ENCODE measurements at places on chromosomes 7 and 10.

DNA sequence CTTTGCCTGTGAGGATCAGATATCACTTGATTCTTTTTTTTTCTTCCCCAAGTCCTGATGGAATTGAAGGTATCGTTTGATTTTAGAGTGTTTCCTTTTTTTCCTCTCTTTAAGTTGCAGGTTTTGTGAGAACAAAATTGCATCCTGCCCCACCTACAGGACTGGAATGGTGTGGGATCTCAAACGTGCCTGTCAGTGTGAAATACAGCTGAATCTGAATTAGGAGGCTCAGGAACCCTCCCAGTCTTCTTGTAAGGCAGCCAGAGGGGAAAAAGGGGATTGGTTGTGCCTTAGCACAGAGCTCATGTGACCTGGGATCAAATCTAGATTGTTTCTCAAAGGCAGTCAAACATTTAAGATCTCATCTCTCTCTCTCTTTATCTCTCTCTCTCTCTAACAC, 32.7 kb upstream of the KLHL7 start:
- no peak for DNase-seq

GRCh38 chr7:23055582-23056178, 41.8 kb upstream of the HYCC1 start:
- peak; percentile 79 for DNase-seq

DNA sequence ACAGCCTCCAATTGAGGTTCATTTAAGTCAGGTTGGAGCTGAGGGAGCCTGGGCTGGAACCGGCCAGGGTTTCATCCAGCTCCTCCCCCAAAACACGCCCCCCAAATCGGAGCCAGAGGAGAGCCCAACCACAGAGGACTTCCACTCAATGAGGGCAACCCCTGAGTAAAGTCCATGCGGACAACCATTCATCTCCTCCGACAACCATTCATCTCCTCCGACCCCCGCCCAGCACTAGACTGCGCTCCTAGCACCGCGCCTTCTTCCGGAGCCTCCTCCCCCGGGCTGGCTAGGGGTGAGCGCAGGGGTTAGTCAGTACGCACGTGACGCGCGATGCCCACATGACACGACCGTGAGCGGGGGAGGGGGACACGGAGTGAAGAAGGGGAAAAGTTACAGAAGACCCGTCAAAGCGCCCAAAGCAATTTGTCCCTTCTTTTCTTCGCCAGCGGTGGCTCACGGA, 1.4 kb downstream of the MAGI2 start:
- DNase-seq: peak; percentile 95

- DNase-seq: no peak
Measured at GRCh38 chr10:6027929-6028328, 34.2 kb downstream of the IL2RA start.

- DNase-seq: no peak
Measured at GRCh38 chr10:101941871-101942270, 98.3 kb upstream of the KCNIP2 start.

DNA sequence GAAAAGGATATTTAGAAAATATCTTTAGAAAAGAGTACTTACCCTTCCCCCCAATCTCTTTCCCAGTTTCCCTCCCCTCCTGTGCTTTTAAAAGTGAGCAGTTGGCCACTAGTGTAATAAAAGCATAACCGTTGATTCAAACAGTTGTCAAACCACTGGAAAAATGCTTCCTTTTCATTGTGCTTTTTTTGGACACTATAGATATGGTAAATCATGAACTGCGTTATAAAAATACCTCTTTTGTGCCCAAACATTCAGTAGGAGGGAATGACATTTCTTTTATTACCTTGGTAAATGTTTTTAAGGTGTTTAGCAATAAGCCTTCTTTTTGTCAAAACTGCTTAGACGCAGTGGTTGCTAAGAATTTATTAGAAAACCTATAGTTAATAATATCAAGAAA, 232.4 kb downstream of the SLC25A13 start:
- DNase-seq: no peak

DNA sequence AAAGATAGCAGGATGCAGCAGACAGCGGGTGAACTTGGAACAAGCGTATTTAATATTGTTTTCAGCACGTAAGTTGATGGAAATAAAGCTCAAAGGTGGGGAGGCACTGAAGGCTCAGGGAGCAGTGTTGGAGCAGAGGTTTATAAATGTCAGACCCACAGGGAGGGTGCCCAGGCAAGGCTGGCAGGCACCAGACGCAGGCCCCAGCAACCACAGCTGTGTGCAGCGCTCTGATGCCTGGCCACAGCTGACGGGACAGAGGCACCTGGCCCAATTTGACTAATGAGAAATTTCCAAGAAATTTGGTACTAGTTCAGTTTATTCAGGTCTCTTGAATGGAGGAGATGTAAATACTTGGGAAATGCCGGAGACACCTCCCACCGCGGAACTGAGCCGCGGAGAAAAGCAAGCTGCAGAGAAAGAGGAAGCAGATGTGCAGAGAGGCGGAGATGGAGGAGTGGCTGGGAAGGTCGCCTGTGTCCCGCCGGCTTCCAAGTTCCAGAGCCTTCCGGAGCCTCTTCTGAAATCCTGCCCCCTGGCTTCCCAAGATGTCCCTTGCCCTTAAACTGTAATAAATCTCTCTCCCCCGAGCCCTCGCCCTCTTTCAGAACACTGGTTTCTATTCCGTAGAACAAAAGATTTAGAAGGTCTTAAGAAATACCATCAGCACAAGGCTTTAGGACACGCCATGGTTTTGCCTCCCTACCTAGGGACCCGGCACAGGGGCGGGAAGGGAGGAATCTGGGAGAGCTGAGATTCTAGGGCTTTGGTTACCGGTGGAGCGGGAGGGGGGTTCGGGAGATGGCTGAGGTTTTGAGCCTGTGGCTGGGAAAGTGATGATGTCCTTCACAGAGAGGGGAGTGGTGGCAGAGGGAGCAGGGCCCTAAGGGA, 38.4 kb upstream of the PLXNA4 start:
- peak; percentile 7 for DNase-seq

DNA sequence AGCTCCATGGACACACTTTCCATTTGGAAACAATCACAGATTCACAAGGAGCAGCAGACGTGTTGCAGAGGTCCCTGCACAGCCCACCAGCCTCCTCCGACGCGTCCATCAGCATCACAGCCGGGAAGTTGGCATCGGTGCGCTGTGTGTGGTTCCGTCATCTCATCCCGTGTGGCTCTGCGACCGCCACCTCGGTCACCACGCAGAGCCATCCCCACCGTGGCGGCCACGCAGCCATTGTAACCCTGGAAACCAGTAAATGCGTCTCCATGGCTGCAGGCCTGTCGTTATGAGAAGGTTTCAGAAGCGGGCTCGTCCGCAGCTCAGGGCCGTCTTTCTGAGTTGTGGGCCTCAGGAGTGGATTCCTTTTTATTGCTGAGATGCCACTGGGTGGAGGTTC, 36.0 kb downstream of the FOXK1 start:
- no peak for DNase-seq

DNA sequence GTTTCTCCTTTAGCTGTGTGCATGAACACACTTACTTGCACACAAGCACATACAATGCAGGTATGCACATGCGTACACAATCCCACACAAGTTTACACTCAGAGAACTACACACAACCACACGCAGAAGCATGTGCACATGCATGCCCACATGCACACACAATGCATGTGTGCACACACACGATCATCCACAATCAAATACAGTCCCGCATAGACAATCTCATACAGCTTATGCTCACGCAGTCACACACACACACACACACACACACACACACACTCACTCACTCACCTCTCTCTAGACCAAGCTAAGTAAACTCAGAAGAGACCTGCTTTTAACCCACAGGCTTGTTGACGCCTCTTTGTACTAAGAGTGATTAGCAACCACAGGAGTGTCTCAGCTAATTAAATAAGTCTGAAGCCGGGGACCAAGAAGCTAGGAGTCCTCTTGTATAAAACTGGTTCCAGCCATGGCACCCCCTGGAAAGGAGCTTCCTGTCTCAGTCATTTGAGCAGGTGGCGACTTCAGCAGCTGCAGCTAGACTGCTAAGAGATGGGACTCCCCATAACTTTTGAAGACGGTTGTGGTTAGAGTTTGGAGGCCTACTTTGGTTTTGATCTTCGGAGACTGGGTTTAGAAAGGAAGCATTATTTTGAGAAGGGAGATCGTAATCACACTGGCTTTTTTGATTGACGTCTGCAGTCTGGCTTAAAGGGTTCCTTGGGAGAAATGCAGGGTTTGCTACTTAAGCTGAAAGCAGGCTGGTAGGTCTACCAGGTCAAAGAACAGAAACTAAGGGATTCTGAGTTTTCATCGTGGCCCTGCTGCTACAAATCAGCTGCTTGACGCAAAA, 82.3 kb upstream of the ADRB1 start:
- DNase-seq: peak; percentile 17

DNA sequence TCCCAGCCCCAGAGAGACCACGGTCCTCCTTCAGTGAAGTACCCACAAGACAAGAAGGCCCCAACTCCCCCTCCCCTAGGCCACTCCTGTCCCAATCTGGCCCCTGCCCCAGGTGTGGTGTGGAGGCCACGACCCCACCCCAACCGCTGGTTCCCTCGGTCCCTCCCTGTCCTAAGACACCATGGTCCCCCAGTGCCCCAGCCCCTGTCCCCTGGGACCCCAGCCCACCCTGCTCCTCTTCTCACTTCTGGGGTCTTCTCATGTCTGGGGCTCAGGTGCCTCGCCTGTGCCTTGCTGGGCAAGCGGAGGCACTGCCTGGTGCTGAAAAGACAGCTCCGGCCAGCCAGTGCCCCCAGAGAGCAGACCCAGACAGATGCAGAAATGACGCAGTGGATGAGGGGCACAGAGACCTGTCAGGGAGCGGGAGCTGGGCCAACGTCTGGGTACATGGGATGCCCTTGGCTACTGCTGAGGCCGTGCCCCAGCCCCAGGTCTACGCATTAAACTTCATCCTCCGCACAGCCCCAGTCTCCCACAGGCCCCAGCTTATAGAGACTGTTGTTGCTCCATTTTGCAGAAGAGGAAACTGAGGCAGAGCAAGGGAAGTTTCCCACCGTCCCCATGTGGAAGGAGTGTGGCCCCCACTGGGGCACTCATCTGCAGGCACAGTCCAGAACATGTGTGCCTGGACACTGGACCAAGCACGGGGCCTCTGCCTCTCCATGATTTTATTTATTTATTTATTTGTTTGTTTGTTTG, 14.8 kb downstream of the GRIFIN start:
- DNase-seq: no peak

GRCh38 chr7:4131063-4131462, 551.0 kb upstream of the FOXK1 start:
- DNase-seq: no peak

GRCh38 chr7:120939345-120939744, 11.2 kb upstream of the ING3 start:
- DNase-seq: no peak

DNA sequence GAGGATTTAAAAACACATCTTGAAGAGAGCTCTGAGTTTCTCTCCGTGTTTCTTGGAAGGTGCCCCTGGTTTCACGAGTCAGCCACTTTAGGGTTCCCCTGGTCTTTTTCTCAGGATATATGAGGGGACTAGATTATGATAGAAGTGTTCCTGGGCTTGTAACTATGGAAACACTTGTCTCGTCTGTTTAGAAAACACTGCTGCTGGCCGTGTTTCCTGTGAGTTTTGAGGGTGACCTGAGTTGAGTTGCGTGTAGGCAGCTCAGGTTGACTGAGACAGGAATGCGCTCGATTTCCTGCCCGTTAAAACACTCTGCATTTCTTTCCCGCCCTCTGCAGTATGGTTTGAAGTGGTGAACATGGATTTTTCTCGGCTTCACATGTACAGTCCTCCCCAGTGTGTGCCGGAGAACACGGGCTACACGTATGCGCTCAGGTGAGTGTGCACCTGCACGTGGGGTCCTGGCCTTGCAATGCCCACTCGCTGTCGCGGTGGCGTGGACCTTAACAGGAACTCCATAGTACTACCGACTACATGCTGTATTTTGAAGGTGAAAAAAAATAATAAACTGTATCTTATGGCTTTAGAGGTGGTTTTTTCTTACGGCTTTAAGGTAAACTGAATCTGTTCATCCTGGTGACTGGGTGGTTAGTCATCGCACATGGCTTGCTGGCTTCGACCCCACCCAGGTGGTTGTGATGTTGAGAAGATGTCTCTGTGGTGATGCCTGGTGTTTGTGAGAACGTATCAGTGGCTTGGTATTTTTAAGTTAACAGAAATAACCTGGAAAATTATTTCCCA, at the start of gene SUN1:
SUN1 (plus strand) TSS at position 310 of the 801 bp plus-strand sequence; CDS start at position 359, 49 bp downstream.
- DNase-seq: no peak

GRCh38 chr10:102714621-102715455, at the start of gene SFXN2:
Gene SFXN2 (plus strand): TSS chr10:102714636. CDS start chr10:102726637, 12,001 bp downstream.
- DNase-seq: peak; percentile 79

- no peak for DNase-seq
Measured at GRCh38 chr10:112775892-112776674, 174.0 kb upstream of the TCF7L2 start.

GRCh38 chr7:124722292-124722691, 43.3 kb downstream of the GPR37 start:
- DNase-seq: no peak

GRCh38 chr10:28318626-28319025, 15.8 kb upstream of the MPP7 start:
- DNase-seq: no peak

GRCh38 chr10:44325596-44326307, 59.1 kb downstream of the CXCL12 start:
- DNase-seq: no peak

GRCh38 chr7:79774150-79774549, 320.7 kb upstream of the MAGI2 start:
- no peak for DNase-seq

GRCh38 chr7:11274074-11274473, 300.4 kb downstream of the PHF14 start:
- peak; percentile 16 for DNase-seq

DNA sequence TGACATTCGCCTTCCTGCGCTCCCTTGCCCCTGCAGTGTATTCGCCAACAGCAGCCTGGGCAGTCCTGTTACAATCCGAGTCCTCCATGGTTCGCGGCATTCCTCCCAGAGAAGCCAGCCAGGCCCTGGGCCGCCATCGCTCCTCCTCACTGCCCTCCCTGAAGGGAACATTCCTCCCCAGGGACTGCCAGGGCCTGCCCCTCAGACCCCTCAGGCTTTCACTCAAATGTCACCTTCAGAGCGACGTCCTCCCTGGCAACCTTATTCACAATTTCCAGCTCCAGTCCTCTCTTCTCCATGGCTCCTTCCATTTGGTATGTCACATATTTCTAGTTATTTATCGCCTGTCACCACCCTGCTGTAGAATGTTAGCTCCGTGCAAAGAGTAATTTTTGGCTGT, 17.4 kb downstream of the ADAMTS14 start:
- no peak for DNase-seq

DNA sequence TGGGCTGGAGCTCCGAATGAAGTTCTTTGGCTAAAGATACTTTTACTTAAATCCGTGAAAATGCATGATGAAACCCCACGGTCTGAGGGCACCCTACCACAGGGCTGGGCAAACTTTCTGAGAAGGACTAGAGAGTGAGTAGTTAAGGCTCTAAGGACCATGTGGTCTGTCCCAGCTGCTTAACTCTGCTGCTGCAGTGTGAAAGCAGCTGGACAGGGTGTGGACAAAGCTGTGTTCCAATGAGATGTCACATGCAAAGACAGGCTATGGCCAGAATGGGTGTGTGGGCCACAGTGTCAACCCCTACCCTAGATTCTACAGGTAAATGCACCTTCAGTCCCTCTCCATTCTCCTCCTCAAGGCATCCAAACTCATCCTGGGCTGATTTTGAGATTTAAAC, 18.8 kb downstream of the PDIA4 start:
- no peak for DNase-seq

- DNase-seq: no peak
Measured at GRCh38 chr10:34667177-34667576, 147.9 kb downstream of the PARD3 start.
